ENCODE measurements at places on chromosomes 6 and 20. TPM values are rescaled to one million over a fixed set of nuclear protein-coding genes. Genes with fewer than 3 reads are reported as not detected.

DNA sequence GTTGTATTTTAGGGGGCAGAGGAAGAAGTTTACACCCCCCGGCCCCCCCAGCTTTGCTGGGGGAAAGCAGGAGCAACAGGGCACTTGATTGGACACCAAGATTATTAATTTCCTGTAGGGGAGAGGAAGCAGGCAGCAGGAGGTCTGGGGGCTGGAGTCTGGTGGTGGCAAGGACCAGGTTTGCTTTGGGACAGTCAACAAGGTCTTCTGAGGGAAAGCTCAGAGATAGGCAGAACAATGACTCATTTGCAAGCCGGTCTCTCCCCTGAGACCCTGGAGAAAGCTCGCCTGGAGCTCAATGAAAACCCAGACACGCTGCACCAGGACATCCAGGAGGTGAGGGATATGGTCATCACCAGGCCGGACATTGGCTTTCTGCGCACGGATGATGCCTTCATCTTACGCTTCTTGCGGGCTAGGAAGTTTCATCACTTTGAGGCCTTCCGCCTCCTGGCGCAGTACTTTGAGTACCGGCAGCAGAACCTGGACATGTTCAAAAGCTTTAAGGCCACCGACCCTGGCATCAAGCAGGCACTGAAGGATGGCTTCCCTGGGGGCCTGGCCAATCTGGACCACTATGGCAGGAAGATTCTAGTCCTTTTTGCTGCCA is 1.6 kb downstream of the CLVS2 start:
- no peak for DNase-seq

DNA sequence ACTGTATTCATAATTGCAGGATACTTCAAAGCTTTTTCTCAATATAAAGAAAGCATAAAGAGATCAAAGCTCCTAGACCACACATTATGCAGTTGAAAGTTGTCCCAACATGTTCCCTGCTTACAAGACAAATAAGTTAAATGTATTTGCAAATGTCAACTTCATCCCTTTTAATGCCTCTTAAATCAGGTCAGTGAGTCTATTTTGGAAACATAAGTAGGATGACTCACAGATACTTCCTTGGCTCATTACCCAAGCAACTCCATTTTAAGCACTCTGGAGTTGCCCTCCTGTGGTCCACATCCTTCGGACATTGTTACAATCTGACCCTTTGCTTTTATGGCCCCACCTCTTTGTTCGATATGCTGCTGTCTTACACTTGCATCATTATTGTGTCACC is 162.0 kb downstream of the FAXC start:
- DNase-seq = no peak

GRCh38 chr20:58622671-58623578 is 28.2 kb upstream of the STX16 start:
- peak; percentile 79 for DNase-seq

DNA sequence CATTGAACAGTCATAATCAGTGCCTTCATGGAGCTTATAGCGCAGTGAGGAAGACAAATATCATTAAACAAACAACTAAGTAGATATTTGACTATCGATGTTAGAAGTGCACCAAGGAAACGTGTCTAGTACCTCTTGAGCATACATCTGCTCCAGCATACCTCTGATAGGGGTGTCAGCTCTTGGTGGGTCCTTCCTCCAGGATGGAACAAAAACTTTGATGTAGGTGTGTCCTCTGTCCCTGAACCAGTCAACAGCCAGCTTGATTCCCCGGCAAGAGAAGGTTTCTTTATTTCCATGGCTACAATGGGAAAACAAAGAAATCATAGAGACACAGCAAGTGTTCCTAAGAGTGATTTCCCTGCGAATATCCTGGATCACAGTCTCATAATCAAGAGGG is 23.1 kb downstream of the ZC3H12D start:
- DNase-seq = no peak

DNA sequence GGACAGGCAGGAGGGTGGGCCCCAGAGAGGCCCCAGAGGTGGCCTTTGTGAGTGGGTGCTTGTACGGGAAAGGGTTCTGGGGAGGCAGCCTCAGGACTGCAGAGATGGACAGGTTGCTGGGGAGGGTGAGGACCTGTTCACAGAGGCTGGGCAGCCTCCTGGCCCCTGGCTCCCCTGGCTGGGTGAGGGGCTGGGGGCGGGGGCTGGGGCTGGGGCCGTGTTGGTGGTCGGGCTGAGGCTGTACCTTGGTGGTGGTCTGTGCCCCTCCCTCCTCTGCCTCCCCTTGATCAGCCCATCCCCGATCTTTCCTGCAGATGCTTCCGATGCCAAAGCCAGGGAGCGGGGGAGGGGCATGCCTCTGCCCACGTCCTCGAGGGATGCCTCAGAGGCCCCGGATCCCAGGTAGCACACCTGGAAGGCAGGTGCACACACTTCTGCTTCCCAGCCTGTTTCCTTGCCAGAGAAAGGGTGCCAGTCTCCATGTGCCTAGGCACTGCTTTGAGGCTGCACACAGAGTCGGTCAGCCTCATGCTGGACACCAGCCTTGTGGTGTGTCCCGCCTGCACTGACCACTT is 4.8 kb downstream of the TCEA2 start:
- no peak for DNase-seq

GRCh38 chr20:51176876-51177275 is 154.0 kb upstream of the KCNG1 start:
- peak; percentile 24 for DNase-seq

GRCh38 chr6:14468647-14469321 is 351.2 kb downstream of the CD83 start:
- DNase-seq = no peak

- no peak for DNase-seq
Observed at GRCh38 chr20:51613580-51613979, 71.1 kb upstream of the NFATC2 start.

- no peak for DNase-seq
Observed at GRCh38 chr6:138657065-138657425, 116.5 kb upstream of the CCDC28A start.

DNA sequence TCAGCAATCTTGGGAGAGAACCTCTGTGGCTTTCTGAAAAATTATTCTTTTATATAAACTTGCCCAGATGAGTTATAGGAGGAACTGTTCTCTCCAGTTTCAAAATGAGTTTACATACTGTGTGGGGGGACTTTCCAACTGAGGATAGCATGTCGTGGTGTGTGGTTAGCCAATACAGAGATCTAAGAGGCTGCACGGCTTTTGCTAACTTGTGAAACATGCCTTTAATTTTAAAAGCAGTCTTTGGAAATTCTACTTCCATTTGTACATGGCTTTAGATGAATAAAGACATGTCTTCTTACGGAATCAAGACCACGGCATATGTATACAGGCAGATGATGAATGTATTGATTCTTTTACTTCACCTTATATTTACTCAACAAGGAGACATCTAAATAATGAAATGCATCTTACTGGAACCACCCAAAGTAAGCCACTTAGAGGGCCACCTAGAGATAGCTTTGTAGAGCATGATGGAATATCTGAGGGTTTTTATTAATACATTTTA is 39.8 kb downstream of the HIVEP1 start:
- DNase-seq = peak; percentile 51

- DNase-seq = no peak
Observed at GRCh38 chr6:45047573-45047972, 280.6 kb upstream of the RUNX2 start.

Gene ZFP57
- total RNA-seq = not detected

Gene MACROD2
- total RNA-seq = 0.51 TPM

Gene ZNF512B
- 4.5 TPM for total RNA-seq

Gene ELOVL2
- 11.3 TPM for total RNA-seq

Gene SPATS1
- not detected for total RNA-seq

Measured in Daoy (cell line).